ENCODE measurements at places on chromosomes 7 and 10.

GRCh38 chr10:88091490-88092061, 228.2 kb downstream of the PTEN start:
- no peak overlapping the region for H3K4me3 ChIP-seq
- DNase-seq: no peak
- H3K4me1 ChIP-seq: peaks cover 21% of the 10 kb centered on the region
- H3K27me3 ChIP-seq: no peaks in the 10 kb centered on the region
- no peaks in the 10 kb centered on the region for H3K36me3 ChIP-seq

- H3K27me3 ChIP-seq: peaks cover 6% of the 10 kb centered on the region
- no peaks in the 10 kb centered on the region for H3K4me1 ChIP-seq
- no peak overlapping the region for H3K4me3 ChIP-seq
- no peak overlapping the region for H3K27ac ChIP-seq
- no peaks in the 10 kb centered on the region for H3K36me3 ChIP-seq
These were observed 21.3 kb downstream of the ZEB1 start for GRCh38 chr10:31340343-31340742.

GRCh38 chr7:96310110-96310509, 11.8 kb downstream of the SLC25A13 start:
- no peaks in the 10 kb centered on the region for H3K36me3 ChIP-seq
- no peak overlapping the region for H3K27ac ChIP-seq
- H3K27me3 ChIP-seq: no peaks in the 10 kb centered on the region
- H3K4me1 ChIP-seq: peaks cover 13% of the 10 kb centered on the region
- H3K4me3 ChIP-seq: no peak overlapping the region

GRCh38 chr10:10533437-10533836, 484.2 kb upstream of the CELF2 start:
- DNase-seq: no peak
- H3K36me3 ChIP-seq: no peaks in the 10 kb centered on the region
- no peak overlapping the region for H3K27ac ChIP-seq
- H3K4me1 ChIP-seq: no peaks in the 10 kb centered on the region
- no peaks in the 10 kb centered on the region for H3K27me3 ChIP-seq

DNA sequence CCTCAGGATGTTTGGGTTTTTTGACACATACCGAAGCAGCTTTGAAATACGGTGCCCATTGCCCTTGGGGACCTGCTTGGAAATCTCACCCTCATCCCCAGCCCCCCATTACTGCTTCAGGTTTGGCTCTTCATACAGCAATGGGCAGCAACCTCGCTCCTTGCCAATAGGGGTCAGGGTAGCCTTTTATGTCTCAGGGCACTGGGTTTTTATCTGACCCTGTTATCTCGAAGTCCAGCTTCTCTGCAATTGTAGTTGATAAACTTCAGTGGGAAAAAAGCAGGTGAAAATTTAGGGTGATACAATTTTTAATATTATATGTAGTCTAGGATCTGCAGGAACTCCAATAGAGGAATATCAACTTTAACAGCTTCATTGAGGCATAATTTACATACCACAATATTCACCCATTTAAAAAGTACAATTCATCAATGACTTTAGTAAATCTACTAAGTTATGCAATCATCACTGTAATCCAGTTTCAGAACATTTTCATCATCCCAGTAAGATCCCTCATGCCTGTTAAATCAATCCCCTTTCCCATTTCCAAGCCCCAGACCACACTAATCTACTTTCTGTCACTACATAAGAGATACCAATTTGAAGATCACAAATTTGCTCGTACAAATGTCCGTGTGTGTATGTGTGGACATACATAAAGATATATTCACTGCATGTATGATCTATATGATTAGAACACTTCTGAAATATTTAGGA, 386.2 kb downstream of the KCNMA1 start:
- no peak overlapping the region for H3K27ac ChIP-seq
- H3K27me3 ChIP-seq: no peaks in the 10 kb centered on the region
- peaks cover 3% of the 10 kb centered on the region for H3K4me1 ChIP-seq
- H3K4me3 ChIP-seq: no peak overlapping the region

DNA sequence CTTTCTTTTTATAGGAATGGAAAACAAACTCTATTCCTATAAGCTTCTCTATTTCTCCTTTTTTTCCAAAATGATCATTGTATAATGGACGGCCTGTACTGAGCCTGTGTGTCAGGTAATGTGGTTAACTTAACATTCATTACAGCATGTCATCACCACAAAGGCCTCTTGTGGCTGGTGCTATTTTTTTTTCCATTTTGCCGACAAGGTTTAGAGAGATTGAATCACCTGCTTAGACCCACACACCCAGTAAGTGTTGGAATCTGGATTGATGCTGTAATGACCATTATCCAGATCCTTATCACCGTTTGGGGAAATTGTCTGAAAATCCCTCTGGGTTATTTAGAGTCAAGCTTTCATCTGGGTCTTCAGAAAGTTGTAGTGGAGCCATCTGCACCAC, 18.5 kb downstream of the AKR1B15 start:
- no peak overlapping the region for H3K4me3 ChIP-seq
- no peak for DNase-seq
- H3K27me3 ChIP-seq: no peaks in the 10 kb centered on the region

- H3K4me3 ChIP-seq: no peak overlapping the region
- H3K27ac ChIP-seq: peak overlapping the region; percentile 100
These were observed 4.5 kb downstream of the FAM180A start for GRCh38 chr7:135743907-135744731.
